Lung microvascular endothelial cell (primary cell): ENCODE measurements at places on chromosomes 2 and 18. TPM values are rescaled to one million over a fixed set of nuclear protein-coding genes. Genes with fewer than 3 reads are reported as not detected.

GRCh38 chr2:150644298-150645067 is 157.0 kb upstream of the RND3 start:
- DNase-seq, result no peak

GRCh38 chr2:41726364-41726763 is 321.5 kb upstream of the PKDCC start:
- no peak for DNase-seq

DNA sequence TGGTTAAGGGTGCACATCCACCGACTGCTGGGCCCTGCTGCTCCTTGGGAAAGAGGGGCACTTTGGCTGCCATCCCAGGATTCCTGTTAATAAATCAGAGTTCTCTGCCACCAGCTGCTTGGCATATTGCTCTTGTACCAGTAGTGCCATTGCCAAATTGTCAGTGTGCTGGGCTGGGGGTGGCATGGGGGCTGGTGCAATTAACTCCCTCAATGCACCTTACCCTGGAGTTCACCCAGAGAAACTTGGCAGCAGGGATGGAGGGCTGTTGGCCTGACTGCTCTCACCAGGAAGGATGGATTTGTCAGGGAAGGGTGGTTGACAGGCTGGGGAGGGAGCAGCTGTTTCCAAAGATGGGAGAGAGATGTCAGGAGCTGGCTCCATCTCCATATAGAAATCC is 94.6 kb upstream of the SKOR2 start:
- DNase-seq, result no peak

DNA sequence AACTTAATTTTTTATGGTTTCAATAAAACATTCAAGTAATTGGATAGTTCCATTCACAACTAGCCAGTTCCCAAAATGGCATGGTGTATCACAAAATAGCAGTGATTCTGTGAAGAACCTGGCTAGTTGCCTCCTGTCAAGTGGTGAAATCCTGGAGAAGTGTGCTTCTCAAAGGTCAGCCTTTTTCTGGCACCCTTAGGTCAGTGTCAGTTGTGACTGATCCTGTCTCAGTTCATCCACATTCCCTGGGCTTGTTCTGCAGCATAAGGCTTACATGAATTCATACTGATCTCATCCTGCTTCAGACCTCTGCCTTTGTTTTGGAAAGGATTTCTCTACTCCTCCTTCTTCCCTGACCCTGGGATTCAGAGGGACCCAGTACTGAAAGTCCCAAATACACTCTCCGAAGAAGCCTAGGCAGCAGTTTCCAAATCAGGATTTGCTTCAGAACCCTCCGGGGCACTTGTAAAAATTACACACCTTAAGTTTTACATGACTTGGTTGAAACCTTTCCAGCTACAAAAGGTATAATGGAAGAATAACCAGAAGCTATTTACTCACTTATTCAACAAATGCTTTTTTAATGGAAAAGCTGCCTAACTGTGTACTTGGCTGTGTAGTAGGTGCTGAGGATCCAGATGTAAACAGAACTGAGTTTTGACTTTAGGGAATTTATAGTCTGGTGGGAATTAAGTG is 11.0 kb downstream of the MAP3K20 start:
- DNase-seq, result no peak

DNA sequence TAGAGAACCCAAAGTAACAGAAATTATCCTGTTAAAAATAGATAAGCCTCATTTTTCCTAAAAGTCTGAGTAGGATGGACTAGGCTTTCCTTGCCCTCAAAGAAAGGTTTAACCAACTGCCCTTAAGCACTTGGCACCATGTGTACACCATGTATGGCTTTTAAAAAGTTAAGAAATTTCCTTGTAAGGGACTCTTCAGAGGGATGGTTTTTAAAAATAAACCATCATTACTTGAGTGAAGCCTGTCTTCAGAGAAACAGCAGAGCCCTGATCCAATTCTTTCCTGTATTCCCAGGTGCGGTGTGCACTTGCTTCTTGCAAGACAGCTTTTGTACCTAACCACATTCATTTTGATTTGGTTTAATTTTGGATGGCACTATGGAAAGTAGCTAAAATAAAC is 1.1 kb upstream of the NEMP2 start:
- no peak for DNase-seq

DNA sequence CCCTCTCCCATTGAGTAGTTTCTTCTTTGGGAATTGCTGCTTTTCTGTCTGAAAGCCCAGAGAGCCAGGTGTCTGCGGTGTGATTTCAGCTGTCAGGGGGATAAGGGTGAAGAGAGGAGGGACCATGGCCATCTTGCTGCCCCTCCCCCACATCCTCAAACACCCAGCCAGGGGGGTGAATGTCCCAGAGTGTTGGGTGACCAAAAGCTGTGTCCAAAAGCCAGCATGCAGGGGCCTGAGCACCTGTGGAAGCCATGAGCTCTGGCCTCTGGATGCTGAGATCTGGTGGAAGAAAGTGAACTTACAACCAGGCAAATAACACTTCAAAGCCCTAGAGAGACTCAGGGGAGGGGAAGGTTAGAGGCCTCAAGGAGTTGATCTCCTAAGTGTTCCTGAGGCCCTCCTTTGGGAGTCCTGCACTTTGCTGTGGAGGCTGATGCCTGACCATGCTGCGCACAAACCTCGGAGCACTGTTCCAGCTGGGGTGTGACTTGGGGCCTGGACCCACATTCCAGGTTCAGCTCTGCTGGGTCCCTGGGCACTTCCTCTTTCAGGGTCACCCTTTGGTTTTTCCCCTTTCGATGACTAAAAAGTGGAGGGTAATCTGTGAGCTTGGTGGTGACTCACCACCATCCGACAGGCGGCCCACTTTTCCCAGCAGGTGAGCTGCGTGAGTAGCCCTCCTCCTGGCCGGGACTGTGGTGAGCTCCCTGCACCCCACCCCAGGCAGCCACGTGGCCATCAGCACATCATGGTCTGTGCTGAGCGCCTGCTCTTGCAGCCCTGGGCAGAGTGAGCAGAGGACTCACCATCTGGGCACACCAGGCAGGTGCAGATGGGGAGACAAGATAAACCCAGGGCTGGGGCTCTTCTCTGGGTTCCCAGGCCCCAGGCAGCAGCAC is 66.8 kb upstream of the FOSL2 start:
- no peak for DNase-seq

Gene PNPT1
- 14.4 and 15.9 TPM in 2 replicates for total RNA-seq
